ENCODE measurements at places on chromosomes 12 and 14.

GRCh38 chr12:124792156-124792555 is 71.5 kb downstream of the SCARB1 start:
- DNase-seq, result no peak

GRCh38 chr12:111942557-111942956 is 70.4 kb downstream of the TMEM116 start:
- DNase-seq, result no peak

DNA sequence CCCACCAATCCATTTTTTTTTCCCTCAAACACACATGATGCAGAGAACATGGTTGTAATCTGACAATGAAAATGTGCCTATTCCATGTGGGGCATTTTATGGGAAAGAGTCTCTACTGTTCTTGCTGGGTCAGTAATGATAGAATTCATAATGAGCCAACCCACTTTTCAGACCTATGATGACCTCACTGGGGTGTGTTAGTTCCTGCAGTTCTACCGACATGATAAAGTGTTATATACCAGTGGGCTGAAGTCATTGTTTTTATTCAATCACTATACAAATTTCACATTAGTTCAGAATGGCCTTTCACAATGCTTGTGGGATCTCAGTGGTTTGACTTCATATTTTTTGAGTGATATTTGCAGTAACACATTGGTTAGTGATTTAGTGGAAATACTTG is 47.5 kb downstream of the PPFIBP1 start:
- peak; percentile 52 for DNase-seq

DNA sequence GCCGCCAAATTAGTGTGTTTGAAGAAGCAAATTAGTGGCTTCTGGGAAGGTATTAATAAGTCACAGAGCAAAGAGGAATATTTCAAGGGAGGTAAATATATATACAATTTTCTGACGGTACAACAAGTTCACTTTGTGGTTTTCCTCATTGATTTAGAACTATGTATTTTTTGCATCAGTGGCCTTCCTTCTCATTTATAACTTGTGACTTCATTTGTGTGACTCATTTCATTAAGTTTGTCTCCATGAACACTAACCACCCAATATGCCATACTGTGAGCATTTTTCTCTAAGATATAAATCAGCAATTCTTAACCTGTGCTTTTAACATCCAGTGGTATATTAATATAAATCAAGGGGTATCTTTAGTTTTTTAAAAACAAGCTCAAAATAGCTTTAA is 29.3 kb upstream of the ARHGAP5 start:
- DNase-seq, result no peak

DNA sequence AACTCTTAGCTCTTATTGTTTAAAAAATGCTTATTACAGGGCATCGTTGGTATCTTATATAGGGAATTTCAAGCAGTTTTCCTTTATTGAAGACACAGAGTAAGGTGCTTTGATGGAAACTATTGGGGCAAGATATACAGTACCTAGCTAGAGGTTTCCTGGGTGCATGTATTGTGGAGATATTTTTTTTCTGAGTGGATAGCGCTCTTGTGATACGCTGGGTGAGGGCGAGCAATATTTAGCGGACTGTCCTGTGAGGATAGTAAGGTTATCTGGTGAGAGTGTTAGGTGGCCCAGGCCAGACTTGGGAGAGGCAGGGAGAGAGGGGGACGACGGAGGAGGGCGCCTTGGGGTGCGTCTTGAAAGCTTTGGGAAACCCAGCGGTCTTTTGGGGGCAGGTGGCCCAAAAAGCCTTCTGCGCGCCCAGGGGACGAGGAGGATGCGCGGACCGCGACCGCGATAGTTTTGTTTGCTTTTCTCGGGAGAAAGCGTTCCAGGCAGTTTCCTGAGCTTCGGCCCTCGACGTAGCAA is 596 bp upstream of the BICD1 start:
- DNase-seq, result no peak

DNA sequence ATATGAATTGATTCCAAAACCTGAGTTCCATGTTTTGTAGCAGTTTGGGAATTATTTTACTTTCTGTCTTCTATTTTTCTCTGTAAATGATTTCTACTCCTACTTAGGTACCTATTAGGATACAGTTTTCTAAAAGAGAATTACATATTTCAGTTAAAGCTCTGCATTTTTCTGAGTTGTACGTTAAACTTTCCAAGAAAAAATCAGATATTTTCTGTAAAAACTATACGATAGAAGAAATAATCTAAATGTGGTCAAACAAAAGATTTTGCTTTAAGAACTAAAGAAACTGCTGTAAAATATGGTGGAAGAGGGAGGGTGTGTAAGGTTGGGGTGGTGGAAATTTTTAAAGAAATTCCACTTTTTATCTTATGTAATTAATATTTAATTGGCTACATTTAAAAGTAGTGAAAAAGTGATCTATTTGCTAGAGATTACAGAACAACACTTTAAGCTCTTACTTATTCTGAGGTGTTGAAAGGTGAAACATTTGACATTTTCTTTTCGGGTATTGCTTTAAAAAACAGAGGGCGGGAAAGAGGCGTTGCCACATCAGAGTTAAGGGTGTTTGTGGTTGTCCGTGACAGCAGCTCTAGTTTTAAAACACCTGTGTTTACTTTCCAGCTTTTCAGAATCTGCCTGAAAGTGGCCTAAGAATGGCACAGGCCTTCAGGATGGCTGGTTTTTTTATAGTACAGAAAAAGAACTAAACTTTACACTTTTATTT is 187.3 kb downstream of the MIPOL1 start:
- no peak for DNase-seq

DNA sequence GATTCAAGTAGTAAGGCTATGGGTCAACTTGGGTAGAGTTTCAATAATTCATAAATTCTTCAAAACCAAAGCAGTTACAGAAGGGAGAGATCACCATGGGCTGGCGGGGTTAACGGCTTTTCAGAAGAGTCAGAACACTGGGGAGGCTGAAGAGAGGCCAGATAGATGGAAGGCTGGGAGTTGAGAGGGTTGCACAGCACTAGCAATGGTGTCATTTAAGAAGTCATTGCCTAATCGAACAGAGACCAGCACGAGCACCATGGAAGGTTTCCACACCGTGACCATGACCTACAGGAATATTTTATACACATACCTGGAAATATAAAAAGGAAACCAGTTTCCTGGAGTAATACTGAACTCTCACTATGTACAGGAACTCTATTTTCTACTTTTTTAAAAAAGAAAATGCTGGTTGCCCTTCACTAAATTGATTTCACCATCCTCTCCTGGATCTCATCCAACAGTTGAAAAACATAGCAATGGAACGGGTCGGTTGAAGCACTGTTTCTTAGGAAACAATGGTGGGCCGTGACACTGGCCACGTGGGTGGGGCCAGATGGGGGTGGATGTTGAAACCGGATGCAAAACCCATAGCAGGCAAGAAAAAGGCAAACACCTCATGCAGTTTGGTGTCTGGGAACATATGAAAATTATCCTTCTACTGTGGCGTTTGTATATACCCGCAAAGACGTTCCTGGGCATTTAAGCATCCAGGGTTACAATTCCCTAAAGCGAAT is 38.0 kb upstream of the RIN3 start:
- DNase-seq, result no peak

DNA sequence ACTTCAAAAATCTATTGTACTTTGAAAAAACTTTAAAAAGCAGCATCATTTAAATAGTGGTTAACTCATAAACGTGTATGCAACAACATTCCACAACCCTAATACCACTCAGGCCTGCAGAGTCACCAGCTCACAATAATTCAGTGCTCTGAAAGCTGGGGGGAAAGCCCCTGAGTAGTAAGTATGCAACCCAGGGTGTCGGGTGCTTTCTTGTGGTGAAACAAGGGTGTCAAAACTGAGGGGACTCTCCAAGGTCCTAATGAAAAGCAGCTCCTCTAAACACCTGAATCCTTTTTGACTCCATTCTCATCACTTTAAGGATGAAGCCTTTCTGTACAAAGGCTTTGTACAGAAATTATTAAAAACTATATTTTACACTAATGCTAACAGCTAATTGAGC is 33.7 kb downstream of the FGFR1OP2 start:
- DNase-seq, result no peak

- DNase-seq, result no peak
These were observed 15.1 kb downstream of the APPL2 start for GRCh38 chr12:105220929-105221290.

DNA sequence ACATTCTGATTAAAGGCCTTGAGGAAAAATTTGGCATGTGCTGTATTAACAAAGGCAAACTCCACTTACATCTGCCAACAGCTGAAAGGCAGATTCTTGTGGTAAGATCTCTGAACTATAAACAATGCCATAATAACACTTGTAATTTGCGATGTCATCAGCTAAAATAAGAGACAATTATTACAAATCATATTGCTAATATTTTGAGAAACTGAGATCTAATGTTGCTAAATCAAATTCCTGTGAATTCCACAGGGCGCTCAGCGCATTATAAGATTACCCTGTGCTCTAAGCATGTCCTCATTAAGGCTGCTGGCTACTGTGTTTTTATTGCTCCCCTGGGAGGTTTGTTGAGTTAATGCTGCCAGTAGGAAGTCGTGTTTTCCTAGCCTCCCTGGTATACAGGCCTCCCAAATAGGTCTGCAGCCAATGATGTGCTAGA is 244.8 kb downstream of the DACT1 start:
- no peak for DNase-seq

Data from kidney capillary endothelial cell (primary cell).